ENCODE measurements at places on chromosomes 3 and 15.

- H3K4me3 ChIP-seq = no peak overlapping the region
- DNase-seq = no peak
- H3K4me1 ChIP-seq = no peaks in the 10 kb centered on the region
- H3K36me3 ChIP-seq = no peaks in the 10 kb centered on the region
- no peaks in the 10 kb centered on the region for H3K27me3 ChIP-seq
- H3K27ac ChIP-seq = no peak overlapping the region
Observed at GRCh38 chr3:22959593-22959992, 243.5 kb upstream of the UBE2E2 start.

DNA sequence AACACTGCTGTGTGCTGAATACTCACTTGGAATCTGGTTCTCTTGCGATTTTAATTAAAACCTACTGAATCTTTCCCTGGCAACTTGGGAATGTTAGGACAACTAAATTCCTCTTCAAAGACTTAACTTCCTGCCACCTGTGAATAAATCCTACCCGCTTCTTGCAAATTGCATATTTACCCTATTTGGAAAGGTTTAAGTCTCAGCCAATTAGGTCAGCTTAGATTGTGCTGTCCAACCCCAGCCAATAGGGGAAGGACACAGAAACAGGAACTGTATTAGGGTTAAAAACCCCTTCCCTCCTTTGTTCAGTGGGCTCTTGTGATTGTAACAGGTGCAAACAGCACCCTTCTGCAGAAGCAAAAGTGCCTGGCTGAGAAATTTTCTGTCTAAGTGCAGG is 38.6 kb upstream of the FSTL1 start:
- H3K27ac ChIP-seq = no peak overlapping the region
- H3K4me3 ChIP-seq = no peak overlapping the region
- H3K4me1 ChIP-seq = peaks cover 4% of the 10 kb centered on the region
- no peaks in the 10 kb centered on the region for H3K36me3 ChIP-seq
- DNase-seq = no peak

- no peaks in the 10 kb centered on the region for H3K4me1 ChIP-seq
- no peaks in the 10 kb centered on the region for H3K27me3 ChIP-seq
- no peak for DNase-seq
- H3K27ac ChIP-seq = no peak overlapping the region
- no peak overlapping the region for H3K4me3 ChIP-seq
Observed at GRCh38 chr15:94023531-94023930, 207.8 kb upstream of the MCTP2 start.

- H3K4me3 ChIP-seq = no peak overlapping the region
- no peak overlapping the region for H3K27ac ChIP-seq
- no peaks in the 10 kb centered on the region for H3K27me3 ChIP-seq
- DNase-seq = no peak
- H3K4me1 ChIP-seq = no peaks in the 10 kb centered on the region
Observed at GRCh38 chr3:174457758-174458157, 401.4 kb upstream of the NAALADL2 start.

- no peaks in the 10 kb centered on the region for H3K27me3 ChIP-seq
- no peak overlapping the region for H3K27ac ChIP-seq
- H3K4me3 ChIP-seq = no peak overlapping the region
- DNase-seq = no peak
- H3K4me1 ChIP-seq = no peaks in the 10 kb centered on the region
Observed at GRCh38 chr3:114128826-114129225, 50.0 kb downstream of the DRD3 start.

DNA sequence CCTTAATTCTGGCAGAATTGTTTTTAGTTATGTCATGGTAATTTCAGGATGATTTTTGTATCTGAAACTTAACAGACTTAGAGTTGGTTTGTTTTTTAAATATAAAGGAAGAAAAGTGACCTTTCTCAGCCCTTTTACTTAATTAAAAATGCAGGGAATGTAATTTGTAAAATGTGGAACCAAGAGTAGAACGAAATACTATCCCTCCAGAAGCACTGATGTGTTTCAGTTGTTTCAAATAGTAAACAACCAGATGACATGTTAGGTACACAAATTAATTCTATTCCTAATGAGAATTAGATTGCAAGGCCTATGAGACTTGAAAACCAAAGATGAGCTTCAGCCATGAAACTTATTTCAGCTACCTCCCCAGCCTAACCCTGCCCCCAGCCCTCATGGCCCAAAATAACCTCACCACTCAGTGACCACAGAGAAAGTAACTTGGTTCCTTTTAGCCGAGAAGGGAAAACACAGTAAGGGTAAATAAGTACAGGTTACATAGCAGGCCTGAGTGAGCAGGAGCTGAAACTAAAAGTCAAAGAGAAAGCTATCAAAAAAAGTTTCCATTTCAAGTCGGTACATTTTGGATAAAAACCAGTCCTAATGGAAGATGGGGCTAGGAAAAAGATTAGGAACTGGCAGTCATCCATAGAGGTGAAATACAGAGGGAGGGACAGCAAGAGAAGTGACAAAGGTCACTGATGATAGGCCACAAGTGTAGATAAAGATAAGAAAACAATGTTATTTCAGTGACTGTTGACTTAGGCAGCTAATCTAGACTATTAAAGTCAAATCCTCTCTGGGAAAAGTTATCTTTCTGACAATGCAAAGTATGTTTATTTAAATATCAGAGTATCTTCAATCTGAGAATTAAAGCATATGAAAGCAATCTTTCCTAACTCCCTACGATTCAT is 23.2 kb downstream of the SENP8 start:
- no peaks in the 10 kb centered on the region for H3K36me3 ChIP-seq
- no peak overlapping the region for H3K27ac ChIP-seq
- H3K27me3 ChIP-seq = no peaks in the 10 kb centered on the region
- no peak overlapping the region for H3K4me3 ChIP-seq
- no peak for DNase-seq

DNA sequence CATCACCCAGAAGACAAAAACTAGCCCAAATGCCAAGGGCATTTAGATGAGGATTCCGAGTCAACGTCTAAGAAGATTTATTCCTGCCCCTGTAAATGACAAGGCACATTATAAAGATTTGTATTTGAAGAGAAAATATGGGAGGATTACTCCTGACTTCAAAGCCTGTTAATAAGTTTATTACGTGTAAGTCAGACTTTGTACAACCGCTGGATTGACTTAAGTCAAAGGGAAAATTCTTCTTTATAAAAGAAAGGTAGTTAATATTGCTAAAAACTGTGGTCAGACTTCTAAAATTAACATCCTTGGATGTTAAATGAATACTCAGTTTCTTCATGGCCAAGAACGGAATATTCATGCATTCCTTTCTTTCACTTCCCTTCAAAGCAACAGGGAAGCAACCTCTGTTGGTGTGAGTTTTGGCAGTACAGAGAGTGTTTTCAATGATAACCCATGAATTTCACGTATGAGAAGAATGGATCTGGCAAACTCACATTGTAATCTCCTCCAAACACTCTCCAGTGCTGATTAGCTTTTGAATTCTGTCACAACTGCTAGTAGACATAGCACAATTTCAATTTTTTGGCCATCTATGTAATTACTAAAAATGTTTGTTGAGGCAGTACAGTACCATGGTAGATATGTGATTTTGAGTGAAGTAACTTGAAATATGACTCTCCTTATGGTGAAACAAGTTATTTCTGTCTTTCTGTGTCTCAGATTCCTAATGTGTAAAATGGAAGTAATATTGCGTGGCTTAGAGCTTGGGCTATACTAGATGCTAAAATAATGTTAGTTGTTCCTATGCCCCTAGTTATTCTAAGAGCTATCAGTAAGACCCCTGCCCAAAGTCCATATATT is 62.0 kb downstream of the PLD1 start:
- no peaks in the 10 kb centered on the region for H3K36me3 ChIP-seq
- H3K4me1 ChIP-seq = no peaks in the 10 kb centered on the region
- no peak overlapping the region for H3K4me3 ChIP-seq
- H3K27ac ChIP-seq = peak overlapping the region; percentile 38
- DNase-seq = no peak

- H3K36me3 ChIP-seq = no peaks in the 10 kb centered on the region
- no peak for DNase-seq
- no peaks in the 10 kb centered on the region for H3K4me1 ChIP-seq
- H3K27ac ChIP-seq = no peak overlapping the region
Observed at GRCh38 chr15:71469413-71469812, 340.9 kb upstream of the NR2E3 start.

DNA sequence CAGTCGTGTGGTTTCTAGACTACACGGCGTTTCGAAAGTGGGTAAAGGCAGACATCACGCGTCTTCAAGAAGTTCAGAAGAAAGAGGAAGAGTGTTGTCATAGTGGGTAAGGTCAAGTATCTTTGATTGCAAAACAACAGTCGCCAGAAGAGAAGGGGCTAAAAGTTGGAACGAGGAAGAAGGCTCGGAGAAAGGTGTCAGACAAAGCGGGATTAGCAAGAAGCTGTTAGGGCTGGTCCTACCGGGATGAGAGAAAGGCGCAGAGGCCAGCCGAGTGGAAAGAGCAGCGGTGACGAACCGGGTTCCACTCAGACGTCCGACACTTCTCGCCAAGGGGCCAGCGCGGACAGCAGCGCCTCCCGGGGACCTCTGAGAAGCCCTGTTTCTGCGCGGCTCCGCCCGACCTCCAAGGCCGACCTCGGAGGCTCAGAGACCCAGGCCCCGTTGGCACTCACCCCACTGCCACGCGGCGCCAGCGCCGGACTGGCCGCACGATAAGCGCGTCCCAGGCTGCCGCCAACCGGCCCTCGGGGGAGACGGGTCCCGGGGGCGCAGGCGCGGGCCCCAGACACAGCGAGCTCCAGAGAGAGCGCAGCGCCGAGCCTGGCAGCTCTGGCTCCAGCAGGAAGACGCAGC is 436 bp downstream of the ADPGK start:
- no peaks in the 10 kb centered on the region for H3K4me1 ChIP-seq
- H3K4me3 ChIP-seq = peak overlapping the region; percentile 86
- no peaks in the 10 kb centered on the region for H3K27me3 ChIP-seq
- H3K27ac ChIP-seq = peak overlapping the region; percentile 85
- H3K36me3 ChIP-seq = no peaks in the 10 kb centered on the region

DNA sequence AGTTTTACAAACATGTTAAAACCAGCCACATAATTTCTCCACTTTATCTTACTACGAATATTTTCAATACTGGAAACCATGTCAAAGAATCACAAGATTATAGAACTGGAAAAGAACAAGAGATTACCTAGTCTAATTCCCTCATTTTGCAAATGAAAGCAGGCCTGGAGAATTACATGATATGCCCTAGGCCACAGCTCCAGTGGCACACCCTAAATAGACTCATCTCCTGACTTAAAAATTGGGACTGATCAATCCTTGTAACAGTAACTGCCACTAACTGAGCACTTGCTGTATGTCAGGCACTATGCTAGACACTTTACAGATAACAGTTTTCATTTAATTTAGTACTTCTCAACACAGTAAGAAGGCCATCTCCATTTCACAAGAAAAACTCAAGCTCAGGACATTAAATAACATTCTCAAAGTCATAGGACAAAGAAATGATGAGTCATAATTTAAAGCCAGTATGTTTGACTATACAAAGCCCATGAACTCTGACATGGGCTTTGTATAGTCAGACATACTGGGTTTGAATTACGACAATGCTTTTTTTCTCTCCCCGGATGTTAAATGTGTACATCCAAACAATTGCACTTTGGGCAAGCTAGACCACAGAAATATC is 9.4 kb downstream of the IGSF11 start:
- no peak for DNase-seq
- H3K36me3 ChIP-seq = no peaks in the 10 kb centered on the region
- no peaks in the 10 kb centered on the region for H3K4me1 ChIP-seq

GRCh38 chr3:42667523-42668412 is 14.3 kb downstream of the ZBTB47 start:
- no peaks in the 10 kb centered on the region for H3K36me3 ChIP-seq
- peak; percentile 22 for DNase-seq
- H3K27me3 ChIP-seq = no peaks in the 10 kb centered on the region
- peak overlapping the region; percentile 28 for H3K27ac ChIP-seq

GRCh38 chr3:10926256-10926810 is 66.2 kb upstream of the SLC6A1 start:
- DNase-seq = no peak
- no peaks in the 10 kb centered on the region for H3K4me1 ChIP-seq
- no peaks in the 10 kb centered on the region for H3K36me3 ChIP-seq
- H3K27me3 ChIP-seq = no peaks in the 10 kb centered on the region
- no peak overlapping the region for H3K4me3 ChIP-seq

DNA sequence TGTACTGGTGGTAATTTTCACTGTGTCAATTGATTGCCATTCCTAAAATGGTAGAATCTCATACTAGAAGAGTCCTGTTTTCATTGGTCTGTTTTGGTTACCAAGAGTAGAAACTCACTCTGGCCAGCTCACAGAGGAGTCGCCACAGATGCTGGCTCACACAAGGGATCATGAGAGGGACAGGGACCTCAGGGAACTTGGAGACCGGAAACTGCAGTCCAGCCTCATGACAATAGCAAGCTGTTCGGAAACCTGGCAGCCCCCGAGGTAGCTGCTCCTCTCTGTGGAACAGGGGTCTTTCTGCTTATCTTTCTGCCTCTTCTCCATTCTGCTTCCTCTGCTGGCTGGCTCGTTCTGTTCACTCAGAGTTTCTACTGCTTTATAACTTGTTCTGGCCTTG is 192.9 kb downstream of the PLCL2 start:
- no peaks in the 10 kb centered on the region for H3K36me3 ChIP-seq
- DNase-seq = no peak
- no peak overlapping the region for H3K27ac ChIP-seq
- no peaks in the 10 kb centered on the region for H3K27me3 ChIP-seq
- H3K4me3 ChIP-seq = no peak overlapping the region
- no peaks in the 10 kb centered on the region for H3K4me1 ChIP-seq

DNA sequence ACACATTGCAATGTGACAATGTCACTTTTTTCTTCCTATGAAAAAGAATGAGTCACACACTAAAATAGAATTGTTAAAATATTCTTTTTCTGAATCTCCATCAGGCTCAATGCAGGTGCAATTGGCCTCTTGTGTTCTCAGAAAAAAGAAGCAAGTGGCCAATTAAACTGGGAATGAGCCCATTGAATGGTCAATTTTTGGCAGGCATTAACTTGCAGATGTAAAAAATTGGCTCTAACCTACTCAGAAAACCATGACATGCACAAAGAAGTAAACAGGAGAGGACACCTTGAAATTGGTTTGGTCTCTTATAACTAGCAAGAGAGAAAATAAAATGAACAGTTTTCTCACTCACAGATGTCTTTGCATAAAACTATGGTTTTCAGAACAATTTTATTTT is 820.8 kb downstream of the TBL1XR1 start:
- H3K4me1 ChIP-seq = no peaks in the 10 kb centered on the region
- H3K4me3 ChIP-seq = no peak overlapping the region

GRCh38 chr3:134904241-134904771 is 109.2 kb downstream of the EPHB1 start:
- H3K4me1 ChIP-seq = no peaks in the 10 kb centered on the region
- H3K27me3 ChIP-seq = no peaks in the 10 kb centered on the region
- DNase-seq = no peak
- no peaks in the 10 kb centered on the region for H3K36me3 ChIP-seq
- H3K27ac ChIP-seq = no peak overlapping the region
- no peak overlapping the region for H3K4me3 ChIP-seq

Measured in uterus (tissue), 4 donors.